ENCODE measurements at places on chromosomes 3 and 15.

DNA sequence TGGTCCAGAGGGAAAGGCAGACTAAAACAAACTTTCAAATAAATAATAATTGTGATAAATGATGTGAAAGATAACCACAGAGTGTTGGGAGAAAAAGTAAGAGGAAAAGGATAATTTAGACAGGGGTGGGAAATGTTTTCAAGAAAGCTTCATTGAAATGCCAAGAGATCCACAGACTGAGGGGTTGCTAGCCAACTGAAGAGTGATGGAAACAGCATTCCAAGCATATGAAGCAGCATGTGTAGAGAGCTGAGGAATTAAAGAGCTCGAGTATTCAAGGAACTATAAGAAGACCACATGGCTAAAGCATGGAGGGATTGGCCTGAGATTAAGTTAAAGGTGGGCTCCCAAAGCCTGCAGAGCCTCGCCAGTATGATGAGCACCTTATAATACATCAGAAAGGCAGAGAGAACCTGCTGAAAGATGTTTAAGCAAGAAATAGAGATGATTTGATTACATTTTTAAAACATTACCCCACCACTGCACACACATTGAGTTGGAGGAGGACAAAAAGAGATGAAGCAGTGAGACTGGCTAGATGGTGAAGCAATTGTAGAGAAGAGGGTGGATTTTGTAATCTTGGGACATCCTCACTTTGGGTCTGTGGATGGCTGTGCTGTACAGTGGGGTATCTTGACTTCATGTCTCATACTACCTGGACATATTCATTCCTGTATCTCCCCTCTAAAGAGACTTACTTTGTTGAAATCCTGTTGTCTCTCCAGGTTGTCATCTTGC is 100.8 kb downstream of the STAC start:
- DNase-seq = no peak

GRCh38 chr3:128787256-128788253 is 61.6 kb downstream of the RAB7A start:
- DNase-seq = no peak

- DNase-seq = no peak
Measured at GRCh38 chr15:32730677-32731654, 13.2 kb downstream of the GREM1 start.

DNA sequence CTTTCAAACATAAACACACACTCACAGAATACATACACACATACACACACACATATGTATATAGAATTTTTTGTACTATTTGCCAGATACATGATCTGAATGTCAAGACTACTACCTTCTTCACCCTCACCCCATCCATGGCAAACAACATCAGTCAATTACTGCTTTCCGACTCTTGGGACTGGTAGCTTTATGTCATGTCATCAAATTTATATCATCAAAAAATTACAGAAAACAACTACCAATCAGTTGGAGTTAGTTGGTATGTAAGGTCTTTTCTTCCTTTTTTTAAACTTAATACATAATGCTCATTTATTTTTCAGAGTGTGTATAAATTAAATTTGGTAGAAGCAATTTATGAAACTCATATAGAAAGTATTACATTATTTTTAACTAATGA is 305.7 kb upstream of the MDFIC2 start:
- DNase-seq = no peak

DNA sequence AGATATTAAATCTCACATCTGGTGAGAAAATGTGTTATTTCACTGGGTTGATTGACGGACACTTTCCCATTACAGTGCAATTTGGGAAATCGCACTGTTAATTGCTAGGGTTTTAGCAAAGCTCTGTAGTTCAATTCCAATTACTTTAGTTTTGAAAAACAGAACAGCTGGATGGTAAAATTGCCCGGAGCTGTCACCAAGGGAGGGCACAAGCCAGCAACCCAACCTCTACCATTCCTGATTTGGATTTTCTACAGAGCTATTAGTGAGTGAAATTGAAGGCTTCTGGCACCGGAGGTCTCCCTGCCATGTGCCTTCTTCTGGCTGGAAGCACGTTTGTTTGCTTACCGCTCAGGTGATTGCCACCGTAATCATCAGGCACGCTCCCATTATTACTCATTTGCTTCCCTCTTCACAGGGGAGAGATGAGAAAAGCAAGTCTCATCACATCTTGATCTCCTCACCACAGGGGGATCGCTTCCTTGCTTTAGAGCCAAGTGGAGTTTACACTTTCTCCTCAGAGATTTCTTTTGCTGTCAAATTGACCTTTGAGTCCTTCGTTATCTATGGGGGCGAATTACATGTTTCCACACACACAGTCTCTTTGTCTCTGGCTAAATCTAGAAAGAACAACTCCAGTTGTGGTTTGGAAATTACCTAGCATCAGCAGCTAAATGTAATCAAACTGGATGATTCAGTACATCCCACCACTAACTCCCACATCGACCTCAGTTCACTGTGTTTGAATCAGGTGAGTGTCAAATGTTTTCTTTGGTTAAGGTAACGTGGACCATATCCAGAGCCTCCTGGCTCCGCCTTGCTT is 421.7 kb upstream of the GOLIM4 start:
- DNase-seq = no peak

- no peak for DNase-seq
Measured at GRCh38 chr3:125059488-125060245, 3.9 kb upstream of the HEG1 start.

GRCh38 chr3:43405888-43406642 is 119.7 kb downstream of the SNRK start:
- DNase-seq = no peak

- no peak for DNase-seq
Measured at GRCh38 chr3:189952272-189952671, 168.4 kb downstream of the P3H2 start.

DNA sequence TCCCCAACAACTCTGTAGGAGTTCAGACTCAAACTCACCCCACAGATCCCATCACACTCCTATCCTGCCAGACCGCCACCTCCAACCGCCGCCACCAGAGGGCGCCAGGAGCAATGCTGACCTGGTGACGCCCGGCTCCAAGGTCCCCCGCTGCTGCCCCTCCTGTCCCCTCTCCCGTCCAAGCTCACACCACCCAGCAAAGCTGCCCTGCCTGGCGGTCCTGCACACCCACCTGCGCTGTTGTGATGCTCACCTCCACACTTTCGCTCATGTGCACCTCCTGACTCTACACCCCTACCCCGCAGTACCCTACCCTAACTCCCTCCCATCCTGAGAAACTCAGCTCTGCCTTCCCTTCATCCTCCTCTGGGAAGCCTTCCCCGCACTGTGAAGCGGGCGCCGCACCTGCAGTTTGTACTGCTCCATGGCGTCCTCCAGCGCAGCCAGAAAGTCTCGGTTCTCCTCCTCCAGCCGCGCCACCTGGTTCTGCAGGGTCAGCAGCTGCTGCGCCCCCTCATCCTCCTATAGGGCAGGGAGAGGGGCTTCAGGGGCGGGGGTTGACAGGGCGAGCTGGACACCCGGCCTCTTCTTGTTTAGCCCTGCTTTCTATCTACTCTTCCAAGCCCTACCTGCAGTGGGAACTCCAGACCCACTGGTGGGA is 7.9 kb downstream of the KIF7 start:
- DNase-seq = peak; percentile 41

DNA sequence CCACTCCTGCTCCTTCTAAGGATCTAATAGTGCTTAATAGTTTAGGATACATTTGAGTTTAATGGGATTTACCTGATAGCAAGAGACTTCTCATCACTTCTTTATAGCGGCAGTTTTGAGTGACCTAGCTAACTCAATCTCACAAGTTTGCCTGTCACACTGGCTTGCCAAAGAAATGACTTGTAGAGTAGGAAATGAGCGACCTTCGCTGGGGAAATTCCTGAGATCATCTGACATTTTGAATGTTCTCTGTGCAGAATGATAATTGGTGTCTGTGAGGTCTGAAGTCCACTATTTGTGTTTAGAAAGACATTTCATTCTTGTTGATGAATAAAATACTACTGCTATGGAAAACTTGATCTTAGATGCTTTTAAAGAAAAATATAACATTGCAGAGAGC is 30.3 kb downstream of the SUCLG2 start:
- no peak for DNase-seq

- no peak for DNase-seq
Measured at GRCh38 chr3:147089286-147089685, 317.1 kb downstream of the ZIC4 start.

DNA sequence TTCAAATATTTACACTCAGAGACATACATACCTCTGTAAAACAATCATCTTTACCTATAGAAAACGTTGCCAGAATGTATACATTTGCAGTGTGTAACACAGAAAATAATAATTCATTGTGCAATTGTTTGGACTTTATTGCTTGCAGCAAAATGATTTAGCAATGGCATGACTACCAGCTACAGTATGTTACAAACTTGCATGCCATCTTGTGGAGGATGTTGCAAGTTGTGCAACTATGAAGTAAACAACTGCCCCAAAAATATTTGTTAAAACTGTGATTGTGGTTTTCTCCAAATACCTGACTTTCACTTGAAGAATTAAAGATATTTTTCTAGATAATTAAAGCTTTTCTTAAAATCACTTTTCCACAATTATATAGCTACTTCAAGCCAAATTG is 27.1 kb upstream of the C3orf49 start:
- DNase-seq = no peak

DNA sequence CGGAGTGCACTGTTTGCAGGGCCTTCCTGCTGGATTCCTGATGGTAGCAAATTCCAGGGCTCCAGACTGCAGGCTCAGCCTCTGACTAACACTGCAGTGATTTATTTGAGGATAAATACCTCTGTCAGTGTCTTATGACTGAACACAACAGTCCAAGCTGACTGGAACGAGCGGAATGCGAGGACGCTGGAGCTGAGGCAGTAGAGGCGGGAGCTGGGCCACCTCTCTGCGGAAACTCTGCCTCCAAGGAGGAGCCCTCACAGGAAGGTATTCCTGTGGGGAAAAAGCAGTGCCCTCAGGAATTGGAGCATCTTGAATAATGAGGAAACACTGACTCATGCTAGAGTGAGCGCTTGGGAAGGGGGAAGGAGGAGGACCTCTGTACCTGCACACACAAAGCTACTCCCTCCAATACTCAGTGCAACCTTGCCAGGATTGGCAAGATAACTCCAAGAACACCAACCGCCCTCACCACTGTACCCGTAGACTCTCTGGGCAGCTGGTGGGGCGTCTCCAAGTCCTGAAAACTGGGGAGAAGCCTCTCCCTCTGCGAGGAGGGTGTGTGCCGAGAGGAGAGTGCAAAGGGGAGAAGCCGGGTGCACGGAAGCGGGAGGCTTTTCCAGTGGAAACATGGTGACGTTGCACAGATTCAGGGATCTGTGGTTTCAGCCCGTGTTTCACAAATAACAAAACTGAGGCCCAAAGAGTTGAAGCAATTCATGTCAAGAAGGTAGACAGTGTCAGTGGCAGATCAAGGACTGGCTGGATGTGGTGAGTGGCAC is 43.0 kb downstream of the VGLL4 start:
- no peak for DNase-seq

- no peak for DNase-seq
Measured at GRCh38 chr15:56871185-56871584, 47.3 kb upstream of the TCF12 start.

- no peak for DNase-seq
Measured at GRCh38 chr3:30077746-30078145, 528.7 kb upstream of the TGFBR2 start.

DNA sequence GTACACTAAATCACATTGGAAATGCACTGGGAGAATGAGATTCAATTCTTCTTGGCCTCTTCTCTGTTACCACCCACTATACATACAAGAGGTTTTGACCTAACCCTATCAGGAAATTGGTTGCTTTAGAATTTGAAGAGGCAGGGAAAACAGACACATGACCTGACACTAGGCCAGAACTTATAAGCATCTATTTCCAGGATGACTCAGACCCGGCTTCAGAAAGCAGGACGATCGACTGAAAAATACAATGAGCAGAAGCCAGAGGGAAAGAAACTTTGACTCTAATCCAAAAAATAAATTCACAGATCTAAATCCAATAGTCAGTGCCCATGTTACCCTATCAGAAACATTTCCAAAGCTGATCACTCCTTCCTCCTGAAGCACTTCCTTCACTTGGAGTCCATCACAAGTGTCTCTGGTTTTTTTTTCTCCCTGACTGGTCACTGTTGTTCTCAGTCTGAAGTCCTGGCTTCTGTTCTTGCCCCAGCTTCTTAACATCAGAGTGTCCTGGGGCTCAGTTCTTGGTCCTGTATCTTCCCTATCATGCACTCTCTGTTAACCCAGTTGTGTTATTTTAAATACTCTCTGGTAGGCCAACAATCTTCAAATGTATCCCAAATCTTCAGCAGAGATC is 133.6 kb downstream of the P2RY1 start:
- no peak for DNase-seq

DNA sequence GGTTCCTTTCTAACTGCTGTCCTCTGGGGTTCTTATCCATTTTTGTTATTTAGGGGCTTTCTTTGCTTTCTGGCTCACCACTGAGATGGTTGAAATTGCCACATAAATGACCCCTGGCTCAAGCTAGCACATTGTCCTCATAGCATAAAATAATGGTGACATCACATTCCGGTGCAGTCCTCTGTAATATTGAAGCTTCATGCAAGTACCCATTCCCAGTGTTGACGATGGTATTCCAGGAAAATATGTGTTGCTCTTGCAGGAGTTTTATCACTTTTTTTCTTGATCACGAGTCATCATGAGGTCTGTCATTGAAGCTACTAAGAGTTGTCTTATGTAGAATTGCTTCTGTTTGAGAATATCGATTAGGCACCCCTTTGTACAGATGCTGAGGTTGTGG is 56.1 kb downstream of the CRTC3 start:
- DNase-seq = no peak

DNA sequence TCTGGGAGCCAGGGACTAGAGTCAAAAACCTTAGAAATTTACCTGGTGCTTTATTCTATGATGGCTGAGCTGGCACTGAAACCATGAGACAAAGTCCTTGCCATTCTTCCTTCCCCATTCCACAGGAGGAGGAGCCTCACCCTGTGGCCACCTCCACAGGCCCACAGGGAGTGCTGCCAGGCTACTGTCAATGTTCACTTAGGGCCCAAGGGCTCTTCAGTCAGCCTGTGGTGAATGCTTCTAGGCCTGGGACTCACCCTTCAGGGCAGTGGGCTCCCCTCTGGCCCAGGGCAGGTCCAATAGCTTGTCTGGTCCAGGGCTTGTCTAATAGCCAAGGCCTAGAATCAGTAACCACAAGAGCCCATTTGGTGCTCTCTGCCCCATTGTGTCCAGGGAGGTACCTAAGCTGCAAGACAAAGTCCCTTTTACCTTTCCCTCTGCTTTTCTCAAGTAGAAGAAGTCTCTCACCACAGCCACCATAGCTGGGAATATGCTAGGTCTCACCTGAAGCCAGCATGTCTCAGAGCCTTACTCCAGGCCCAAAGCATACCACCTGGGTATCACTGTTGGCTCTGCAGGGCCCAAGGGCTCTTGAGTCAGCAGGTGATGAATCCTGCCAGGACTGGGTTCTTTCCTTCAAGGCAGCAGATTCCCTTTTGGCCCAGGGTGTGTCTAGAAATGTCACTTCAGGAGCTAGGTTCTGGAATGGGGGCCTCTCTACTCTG is 61.8 kb upstream of the CHRNB4 start:
- DNase-seq = no peak

- no peak for DNase-seq
Measured at GRCh38 chr15:53665930-53666329, 93.5 kb downstream of the WDR72 start.

Measured in stimulated activated CD8-positive, alpha-beta memory T cell treated with anti-CD3 and anti-CD28 coated beads, Interleukin-7, amount 100 ng/mL, for 1 hour (primary cell).